ENCODE measurements at places on chromosomes 3 and 15.

GRCh38 chr15:31252171-31252785, 74.4 kb upstream of the KLF13 start:
- DNase-seq: no peak

- no peak for DNase-seq
Observed at GRCh38 chr3:71725271-71725991, at the start of gene EIF4E3. Gene EIF4E3, minus strand, starts transcription at chr3:71725402. Its CDS starts 35 bp downstream, at chr3:71725367.

- no peak for DNase-seq
Observed at GRCh38 chr15:89364741-89365450, 30.3 kb upstream of the POLG start.

- no peak for DNase-seq
Observed at GRCh38 chr15:28959326-28959725, 73.6 kb downstream of the APBA2 start.

DNA sequence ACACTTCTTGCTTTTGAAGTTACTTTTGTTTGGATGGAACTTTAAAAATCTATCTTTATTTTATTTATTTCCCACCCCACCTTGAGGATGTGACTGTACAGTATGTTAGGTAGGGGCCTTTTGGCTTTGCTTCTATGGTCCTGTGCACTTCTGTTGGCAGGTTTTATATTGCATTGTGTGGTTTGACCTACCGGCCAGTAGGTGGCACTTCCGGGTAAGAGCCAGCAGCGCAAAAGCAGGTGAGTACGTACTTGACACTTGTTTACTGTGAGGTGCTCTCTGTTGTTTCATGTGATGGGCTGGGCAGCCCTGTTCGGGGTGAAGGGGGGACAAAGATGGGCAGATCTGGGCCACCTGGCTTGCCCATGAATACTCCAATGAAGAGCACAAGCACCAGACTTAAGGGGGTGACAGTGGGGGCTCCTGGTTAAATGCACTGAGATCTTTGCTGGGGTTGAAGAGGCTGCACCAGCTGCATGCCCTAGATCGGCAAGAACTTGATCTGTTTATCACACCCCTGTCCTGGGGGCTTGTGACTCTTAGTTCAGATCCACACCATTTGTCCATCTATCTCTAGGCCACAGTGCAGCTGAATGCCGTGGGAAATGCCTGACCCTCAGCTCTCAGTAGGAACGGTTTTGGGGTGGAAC, 131.6 kb downstream of the NLGN1 start:
- no peak for DNase-seq

GRCh38 chr3:61771976-61772375, 210.6 kb downstream of the PTPRG start:
- no peak for DNase-seq

DNA sequence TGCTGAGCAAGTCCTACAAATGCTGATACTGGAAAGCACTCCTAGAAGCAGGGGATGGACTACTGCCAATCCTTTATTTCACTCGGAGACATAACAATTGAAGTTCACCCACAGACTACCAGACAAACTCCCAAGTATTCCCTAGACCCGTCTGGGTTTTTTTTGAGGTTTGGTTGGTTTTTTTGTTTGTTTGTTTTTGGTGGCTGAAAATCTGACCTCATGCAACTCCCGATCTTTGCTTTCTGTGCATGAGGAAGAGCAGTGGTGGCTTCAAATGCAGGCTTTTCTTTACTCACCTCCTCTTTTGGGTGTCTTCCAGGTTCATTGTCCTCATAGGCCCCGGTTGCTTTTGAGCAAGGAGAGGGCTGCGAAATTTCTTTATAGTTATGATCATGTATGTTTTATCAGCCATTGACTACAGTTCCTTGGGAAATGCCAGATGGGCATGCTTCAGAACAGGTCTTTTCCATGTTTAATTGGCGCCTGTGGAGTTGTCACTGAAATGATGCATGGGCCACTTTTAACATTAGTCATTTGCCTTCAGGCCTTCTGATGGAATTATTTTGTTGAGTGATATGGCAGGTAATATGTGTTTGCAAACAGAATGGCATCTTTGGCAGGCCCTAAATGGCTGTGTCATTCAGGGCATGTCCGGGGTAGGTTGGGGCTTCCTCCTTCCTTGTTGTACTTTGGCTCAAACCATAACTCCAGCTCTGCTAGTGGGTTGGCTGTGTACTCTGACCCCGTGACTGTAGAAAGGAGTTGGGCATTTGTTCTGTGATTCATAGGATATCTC, 81.3 kb upstream of the ZBED2 start:
- no peak for DNase-seq

- no peak for DNase-seq
Observed at GRCh38 chr15:61861962-61862361, 198.3 kb downstream of the VPS13C start.

DNA sequence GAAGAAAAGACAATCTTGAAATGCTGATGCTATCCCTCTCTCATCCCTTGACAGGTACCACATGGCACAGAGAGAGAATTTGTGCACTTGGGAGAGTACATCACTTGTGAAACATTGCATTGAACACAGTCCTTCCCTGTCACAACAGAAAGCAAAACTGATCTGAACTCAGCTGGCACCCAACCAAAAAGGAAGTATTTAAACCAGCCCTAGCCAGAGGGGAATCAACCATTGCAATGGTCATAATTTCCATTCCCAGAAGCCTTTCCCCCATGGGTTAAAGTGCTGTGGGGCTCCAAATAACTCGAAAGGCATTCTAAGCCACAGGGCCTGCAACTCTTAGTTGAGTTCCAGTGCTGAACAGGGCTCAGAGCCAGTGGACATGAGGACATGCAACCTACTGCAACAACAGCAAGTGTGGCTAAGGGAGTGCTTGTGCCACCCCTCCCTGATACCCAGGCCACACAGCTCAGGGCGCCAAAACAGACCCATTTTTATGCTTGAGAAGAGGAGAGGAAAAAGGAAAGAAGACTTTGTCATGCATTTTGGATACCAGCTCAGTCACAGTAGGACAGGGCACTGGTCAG, 530.8 kb upstream of the BCHE start:
- no peak for DNase-seq

- DNase-seq: no peak
Observed at GRCh38 chr3:170420307-170420821, 1.7 kb downstream of the CLDN11 start.

DNA sequence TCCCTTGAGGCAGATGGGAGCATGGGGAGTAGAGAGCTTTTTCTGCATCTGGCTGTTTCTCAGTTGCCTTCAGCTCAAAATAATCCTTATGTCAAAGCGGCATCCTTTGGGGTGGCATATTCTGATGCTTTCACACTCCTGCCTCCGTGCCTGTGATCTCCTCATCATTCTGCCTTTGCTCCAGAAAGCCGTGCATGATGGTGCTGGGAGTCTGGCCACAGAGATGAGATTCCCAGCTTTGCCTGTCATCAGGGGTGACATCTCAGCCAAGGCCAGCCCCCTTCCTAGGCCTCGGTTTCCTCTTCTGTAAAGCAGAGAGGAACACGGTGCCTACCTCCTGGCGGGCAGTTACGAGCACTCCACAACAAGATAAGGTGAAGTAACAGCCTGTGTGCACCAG, 96.3 kb upstream of the ALDH1A3 start:
- no peak for DNase-seq
